ENCODE measurements at places on chromosomes 16 and 17. TPM values are rescaled to one million over a fixed set of nuclear protein-coding genes. Genes with fewer than 3 reads are reported as not detected.

GRCh38 chr16:89061590-89062380 lies 31.9 kb upstream of the ACSF3 start:
- peak; percentile 81 for DNase-seq

DNA sequence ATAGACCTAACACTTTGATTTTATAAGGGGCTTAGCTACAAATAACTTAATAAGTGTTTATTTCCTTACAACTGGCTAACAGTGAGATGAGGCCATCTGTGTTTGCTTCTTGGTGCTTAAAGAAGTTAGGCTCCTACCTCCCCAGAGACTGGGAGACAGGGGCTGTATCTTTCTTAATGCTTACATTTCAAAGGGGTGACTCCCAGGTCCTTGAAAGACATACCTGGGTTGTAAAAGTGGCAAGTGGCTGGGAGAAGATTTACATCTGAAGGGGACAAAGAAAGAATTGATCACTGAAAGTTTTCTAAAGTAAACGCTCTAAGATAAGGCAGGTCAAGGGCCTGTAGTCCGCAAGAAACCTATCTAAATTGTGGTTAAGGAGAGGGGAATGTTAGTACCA lies 196.8 kb downstream of the CNTNAP4 start:
- DNase-seq = no peak

DNA sequence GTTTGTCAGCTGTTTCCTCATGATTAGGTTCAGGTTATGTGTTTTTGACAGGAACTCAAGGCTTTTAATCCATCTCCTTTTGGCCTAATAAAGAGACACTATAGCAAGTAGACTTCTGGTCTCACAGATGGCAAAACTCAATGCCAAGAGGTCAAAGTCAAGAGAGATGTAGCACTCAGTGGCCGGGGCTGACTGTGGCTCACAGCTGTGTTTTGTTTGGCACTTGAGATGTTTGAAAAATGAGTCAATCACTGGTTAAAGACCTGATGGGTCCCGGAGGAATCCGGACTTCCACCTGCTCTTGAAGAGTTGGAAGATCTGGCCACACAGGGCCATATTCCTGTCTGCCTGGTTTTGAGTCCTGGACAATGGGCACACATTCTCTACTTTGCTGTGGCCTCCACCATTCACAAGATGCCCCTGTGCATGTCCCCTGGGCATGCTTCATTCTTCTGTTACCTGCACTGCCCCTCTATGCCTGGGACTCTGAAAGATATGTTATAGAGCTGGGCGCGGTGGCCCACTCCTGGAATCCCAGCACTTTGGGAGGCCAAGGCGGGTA lies 210.3 kb downstream of the SNX29 start:
- no peak for DNase-seq

DNA sequence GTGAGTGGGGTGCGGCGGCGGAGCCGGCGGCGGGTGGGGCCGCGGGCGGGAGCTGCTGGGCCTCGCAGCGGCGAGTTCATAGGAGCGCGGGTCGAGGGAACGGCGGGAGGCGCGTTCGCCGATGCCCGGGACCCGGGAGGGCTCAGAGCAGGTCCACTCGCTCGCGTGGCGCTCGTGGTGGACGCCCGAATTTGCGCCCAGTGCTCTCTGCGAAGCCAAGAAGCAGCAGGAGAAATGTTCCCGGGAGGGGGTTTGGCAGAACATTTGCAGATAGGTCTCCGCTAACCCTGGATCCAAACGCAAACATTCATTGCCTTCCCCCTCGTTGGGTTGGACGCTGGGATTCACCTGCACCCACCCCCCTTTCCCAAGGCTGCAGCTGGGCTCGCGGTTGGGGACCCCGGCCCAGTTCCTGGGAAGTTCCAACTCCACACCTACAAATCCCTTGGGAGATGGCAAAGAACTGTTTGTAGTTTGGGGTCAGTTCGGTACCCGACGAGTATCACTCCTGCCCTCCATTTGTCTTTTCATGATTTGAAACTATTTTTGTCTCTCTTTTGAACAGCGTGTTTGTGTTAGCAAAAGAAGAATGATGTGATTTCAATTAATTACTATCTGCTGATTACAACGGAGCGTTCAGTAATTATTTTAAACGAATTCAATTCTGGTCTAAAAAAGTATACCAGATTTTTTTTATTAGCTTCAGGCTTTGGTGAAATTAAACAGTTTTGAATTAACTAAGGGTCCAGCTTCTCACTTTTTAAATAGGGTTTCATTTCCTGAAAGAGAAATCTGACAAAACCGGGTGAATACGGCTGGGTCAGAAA lies 2.3 kb downstream of the NTN1 start:
- DNase-seq = peak; percentile 31

- DNase-seq = no peak
Observed at GRCh38 chr16:78813661-78814311, 714.3 kb downstream of the WWOX start.

KIF19 gene
- 0.15 TPM for total RNA-seq

- no peak for DNase-seq
Observed at GRCh38 chr16:7456211-7456610, 123.6 kb downstream of the RBFOX1 start.

NETO2 gene
- total RNA-seq = 32.0 TPM

- peak; percentile 46 for DNase-seq
Observed at GRCh38 chr17:33240362-33240761, 52.7 kb downstream of the ASIC2 start.

GRCh38 chr16:11232852-11233726 lies 22.9 kb downstream of the SOCS1 start:
- no peak for DNase-seq

DNA sequence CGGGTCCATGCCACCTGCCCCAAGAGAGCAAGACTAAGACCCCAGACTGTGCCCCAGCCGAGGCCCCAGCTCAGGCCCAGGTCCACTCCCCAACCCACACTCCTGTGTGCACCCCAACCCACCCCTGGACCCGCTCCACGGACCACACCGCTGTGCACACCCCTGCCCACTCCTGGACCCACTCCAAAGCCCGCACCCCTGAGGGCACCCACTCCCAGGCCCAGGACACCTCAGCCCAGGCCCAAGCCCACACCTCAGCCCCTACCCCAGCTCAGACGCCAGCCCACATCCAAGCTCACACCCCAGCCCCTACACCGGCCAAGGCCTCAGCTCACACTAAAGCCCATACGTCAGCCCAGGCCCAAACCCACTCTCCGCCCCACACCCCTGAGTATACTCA lies 1.1 kb downstream of the SPEM3 start:
- DNase-seq = no peak

- peak; percentile 64 for DNase-seq
Observed at GRCh38 chr16:2194852-2195321, 1.5 kb downstream of the CASKIN1 start.

DNA sequence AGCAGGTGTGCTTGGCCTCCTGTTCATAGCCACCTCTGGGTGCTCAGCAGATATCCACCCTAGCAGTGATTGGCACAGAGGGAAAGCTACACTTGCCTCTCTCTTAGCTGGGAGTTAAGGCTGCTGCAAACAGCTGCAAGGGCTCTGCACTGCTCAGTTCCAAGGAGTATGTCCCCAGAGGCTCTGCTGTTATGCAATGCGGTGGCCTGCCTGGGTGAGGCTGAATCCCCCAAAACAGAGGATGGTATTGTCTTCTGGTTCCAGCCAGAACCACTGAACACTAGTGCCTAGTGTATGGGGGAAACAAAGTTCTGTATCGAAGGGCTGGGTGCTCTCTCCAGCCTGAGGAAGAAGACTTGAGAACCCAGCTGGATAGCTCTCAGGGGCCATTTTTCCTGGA lies 16.8 kb downstream of the TMEM94 start:
- no peak for DNase-seq

ZNF624 gene
- 8.4 TPM for total RNA-seq

RRAD gene
- 0.12 TPM for total RNA-seq

SLC7A6 gene
- 5.6 TPM for total RNA-seq

OTOP3 gene
- total RNA-seq = not detected

DNA sequence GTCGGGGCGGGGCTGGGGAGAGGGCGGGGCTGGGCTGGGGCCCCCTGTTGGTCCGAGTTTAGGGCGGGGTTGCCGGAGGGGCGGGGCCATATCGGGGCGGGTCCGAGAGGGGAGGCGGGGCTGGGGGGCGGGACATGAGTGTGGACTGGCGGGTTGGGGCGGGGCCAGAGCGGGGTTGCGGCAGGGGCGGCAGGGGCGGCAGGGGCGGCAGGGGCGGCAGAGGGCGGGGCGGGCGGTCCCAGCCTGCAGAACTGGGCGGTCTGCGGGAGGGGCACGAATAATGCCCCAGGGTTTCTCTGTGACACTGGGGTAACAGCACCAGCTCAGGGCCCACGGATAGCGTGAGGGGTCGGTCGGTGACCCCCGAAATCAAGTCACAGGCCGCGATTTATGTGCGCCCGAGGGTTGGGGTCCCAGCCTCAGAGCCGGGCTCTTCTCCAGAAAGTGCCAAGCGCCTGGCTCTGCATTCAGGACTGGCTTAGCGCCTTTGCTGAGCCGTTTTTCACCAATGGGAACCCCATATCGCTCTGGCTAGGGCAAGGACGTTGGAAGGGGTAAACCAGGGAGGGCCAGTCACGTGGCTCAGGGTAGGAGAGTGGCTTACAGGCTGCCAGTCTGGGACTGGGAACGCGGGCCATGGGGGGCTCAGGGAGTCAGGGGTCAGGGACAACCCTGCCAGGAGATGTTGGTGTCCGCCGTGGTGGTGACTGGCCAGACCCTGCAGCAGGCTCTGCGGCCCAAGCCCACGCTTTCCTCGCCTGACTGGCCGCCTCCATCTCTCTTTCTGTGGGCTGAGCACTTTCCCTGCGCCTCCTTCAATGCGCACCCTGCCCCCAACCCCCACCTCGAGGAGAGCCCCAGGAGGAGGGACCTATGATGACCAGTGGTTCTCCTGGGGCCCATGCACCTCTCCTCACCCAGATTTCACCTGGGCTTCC lies 1.2 kb upstream of the METTL26 start:
- peak; percentile 73 for DNase-seq

- peak; percentile 87 for DNase-seq
Observed at GRCh38 chr16:29700253-29700987, 21.4 kb downstream of the QPRT start.

- DNase-seq = peak; percentile 51
Observed at GRCh38 chr17:38730526-38731379, 612 bp downstream of the CISD3 start.

- DNase-seq = no peak
Observed at GRCh38 chr16:29007730-29008593, 23.1 kb downstream of the LAT start.

DNA sequence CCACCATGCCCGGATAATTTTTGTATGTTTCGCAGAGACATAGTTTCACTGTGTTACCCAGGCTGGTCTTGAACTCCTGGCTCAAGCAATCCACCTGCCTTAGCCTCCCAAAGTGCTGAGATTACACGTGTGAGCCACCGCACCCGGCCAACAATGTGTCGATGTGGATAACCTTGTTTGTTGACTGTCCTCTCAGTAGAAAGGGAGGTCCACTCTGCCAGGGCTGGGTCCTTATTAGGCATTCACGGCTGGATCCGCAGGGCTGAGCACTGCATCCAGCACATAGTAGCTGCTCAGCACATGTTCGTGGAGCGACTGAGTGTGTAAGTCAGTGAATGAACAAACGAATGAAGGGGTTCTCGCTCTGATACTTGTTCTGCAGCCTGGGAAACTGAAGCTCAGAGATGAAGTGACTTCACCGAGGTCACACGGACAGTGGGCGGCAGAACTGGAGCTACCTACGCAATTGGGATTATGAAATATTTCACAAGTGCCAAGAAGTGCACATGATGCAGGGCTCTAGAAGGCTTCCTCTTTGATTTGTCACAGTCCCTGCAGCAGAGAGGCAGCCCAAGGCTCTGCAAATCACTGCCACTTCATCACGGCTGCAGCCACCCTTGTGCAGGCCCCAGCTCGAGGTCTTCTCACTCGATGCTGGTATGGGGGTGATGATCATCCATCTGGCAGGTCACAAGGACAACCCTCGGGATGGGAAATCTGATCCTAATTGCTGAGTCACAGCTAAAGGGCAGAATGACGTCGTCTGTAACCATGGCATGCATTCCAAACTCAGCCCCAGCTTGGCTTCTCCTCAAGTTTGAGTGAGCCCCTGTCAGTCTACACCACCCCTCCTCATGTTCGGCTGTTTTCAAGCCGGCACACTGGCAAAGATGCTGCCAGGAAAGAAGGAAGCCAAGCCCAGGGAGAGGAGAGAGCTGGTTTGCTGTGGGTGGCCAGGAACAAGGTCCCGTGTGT lies 28.0 kb upstream of the SNN start:
- peak; percentile 45 for DNase-seq

DNA sequence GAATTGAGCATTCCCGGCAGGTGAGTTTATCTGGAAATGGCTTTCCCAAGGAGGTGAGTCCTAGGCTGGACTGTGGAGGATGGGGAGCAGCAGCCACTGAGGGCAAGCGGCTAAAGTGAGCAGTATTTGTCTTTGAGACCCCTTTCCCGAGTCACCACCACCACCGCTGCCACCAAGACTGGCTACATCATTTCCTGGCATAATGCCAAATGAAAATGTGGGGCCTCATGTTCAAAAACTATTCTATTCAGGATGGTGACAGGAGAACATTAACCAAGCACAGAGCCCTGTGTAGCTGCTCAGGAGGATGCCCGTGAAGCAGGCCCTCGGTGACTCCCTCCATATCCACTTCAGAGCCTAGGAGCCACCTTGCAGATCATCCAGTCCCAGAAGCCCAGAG lies 46.0 kb downstream of the NOG start:
- no peak for DNase-seq

GNPTG gene
- total RNA-seq = 22.7 TPM

- DNase-seq = no peak
Observed at GRCh38 chr17:74156878-74157277, 46.6 kb upstream of the RPL38 start.

- DNase-seq = no peak
Observed at GRCh38 chr17:16273499-16273898, 56.5 kb downstream of the PIGL start.

DNA sequence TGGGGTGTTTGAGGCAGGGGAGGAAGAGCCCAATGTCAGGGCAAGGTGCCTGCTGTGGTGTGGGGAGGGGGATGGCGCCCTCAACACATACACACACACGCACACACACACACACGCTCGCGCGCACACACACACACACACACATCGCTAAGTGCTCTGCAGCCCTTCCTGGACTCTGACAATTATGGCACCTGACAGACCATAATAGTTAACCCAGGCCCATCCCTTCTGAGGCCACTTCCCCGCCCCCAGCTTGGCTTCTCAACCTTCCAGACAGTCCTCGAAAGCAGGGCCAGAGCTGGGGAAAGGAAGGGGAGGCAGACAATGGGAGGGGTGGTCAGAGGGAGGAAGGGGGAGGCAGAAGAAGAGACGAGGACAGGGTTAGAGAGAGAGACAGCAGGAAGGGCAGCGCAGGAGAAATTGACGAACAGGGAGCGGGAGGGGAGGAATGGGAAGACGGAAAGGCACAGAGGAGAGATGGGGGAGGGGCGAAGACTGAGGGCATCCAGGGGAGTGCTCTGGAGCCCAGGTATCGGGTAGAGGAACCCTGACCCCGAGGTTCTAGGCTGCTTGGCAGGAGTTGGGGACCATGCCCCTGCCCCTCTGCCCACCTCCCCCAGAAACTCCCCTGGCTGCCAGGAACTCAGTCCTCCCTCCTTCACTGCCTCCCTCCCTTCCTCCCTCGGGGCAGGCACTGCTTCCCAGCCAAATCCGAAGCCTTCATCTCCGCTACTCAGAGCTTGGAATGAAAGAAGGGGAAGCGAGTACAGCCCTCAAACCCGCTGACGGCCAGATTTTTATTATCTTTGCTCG lies 4.0 kb downstream of the SRCIN1 start:
- peak; percentile 82 for DNase-seq

GRCh38 chr17:9465210-9465921 lies 110.3 kb downstream of the STX8 start:
- DNase-seq = no peak

XPO6 gene
- 75.5 TPM for total RNA-seq

GRCh38 chr16:87821376-87822107 lies 47.8 kb downstream of the SLC7A5 start:
- peak; percentile 48 for DNase-seq

PRAC1 gene
- not detected for total RNA-seq

All from neural progenitor cell (in vitro differentiated cells).